ENCODE measurements at places on chromosomes 5 and 9.

DNA sequence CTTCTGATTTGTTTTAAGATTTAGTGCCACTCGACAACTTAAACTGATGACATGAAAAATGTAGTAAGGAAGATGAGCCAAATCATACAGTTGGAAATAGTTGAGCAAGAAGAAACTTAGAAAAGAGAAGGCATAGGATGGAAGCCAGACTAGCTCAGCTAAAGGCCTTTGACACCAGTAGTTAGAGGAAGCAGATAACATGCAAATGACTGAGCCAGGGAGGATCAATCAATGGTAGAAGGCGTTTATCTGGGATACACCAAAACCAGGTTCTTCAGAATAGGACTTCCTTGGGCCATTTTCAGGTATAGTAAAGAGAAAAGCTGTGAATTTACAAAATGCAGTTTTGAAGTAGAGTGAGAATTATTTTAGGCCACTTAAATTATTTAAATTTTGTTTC lies 3.2 kb downstream of the TDRD7 start:
- no peak for DNase-seq

DNA sequence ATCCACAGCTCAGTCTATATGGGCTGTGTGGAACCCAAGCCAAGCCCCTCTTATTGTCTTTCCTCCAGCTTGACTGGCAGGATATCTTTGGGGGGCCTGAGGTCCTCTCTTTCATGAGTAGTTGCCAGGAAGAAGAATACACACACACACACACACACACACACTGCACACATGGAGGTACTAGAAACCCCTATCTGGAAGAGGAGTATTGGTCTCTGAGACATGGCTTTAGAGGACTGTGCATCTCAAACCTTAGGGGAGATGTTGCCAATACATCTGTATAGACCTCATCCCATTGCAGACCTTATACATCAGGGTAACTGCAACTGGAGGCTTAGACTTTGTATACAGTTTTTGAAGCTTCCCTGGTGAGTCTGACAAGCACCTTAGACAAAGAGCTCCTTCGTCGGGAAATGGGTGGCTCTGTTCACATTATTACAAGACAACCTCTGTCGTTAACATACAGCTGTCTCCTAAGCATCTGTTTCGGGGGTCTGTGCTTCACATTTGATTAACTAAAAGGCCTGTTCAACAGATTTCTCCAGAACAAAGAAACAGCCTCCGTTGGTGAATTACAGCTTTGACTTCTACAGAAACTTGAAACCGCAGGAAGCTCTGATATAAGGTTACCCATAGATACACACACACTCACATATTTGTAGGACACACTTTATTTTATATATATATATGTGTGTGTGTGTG lies 5.5 kb upstream of the ENTREP1 start:
- DNase-seq: no peak

DNA sequence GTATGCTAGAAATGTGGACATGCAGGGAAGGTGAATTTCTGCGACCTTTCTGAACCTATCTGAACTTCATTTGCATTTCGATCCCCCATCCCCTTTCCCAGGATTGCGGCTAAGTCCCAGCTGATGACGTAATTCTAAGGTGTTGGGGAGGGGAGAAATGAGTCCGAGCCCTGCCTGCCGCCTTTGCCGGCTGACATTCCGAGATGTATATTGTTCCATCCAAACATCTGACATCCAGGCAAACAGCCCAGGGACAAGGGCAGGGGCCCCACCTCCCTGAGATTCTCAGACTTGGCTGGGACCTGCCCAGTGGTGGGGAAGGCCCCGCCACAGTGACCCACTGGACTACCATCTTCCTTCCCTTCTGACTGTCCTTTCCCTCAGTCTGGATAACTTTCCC lies 494.6 kb downstream of the ENC1 start:
- no peak for DNase-seq

DNA sequence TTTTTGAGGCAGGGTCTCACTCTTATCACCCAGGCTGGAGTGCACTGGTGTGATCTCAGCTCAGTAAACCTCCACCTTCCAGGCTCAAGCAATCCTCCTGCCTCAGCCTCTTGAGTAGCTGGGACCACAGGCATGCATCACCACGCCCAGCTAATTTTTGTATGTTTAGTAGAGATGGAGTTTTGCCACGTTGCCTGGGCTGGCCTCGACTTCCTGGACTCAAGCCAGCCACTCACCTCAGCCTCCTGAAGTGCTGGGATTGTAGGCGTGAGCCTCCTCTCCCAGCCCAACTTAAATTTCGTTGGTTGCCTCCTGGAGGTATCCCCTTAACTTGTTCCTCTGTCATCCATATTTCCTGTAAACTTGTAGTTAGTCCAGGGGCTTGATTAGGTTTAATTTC lies 47.2 kb downstream of the RAB24 start:
- DNase-seq: no peak

GRCh38 chr9:86846656-86847055 lies 100.7 kb downstream of the GAS1 start:
- DNase-seq: no peak

DNA sequence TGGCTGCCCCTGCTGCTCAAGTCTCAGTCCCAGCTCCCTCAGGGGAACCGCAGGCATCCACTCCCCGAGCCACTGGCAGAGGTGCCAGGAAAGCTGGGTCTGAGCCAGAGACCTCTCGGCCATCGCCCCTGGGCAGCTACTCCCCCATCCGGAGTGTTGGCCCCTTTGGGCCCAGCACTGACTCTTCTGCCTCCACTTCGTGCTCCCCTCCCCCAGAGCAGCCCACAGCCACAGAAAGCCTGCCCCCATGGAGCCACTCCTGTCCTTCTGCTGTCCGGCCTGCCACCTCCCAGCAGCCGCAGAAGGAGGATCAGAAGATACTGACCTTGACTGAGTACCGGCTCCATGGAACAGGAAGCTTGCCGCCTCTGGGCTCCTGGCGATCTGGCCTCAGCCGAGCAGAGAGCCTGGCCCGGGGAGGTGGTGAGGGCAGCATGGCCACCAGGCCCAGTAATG lies 49.8 kb upstream of the TESK1 start:
- DNase-seq: no peak

DNA sequence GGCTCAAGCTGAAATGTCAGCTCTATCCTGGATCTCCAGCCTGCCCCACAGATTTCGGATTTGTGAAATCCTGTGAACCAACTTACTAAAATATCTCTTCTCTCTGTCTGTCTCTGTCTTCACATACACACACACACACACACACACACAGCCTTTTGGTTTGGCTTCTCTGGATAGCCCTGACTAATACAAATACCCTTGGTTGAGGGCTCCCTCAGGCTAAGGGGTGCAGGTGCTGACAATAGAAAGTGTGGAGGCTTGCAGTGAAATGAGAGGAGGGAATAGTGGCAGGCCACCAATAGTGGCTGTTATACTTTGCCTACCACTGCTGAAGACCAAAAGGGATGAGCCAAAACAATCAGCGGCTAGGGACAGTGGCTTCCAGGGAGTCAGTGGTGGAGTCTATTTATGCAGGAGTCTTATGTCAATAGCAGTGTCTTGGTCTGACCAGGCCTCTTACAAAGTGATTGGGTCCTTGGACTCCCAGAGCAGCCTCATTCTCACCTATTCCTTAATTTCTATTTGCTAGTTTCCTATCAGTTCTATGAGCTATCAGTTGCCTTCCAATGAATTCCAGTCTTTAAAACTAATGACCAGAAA lies 93.2 kb upstream of the GAS1 start:
- no peak for DNase-seq

DNA sequence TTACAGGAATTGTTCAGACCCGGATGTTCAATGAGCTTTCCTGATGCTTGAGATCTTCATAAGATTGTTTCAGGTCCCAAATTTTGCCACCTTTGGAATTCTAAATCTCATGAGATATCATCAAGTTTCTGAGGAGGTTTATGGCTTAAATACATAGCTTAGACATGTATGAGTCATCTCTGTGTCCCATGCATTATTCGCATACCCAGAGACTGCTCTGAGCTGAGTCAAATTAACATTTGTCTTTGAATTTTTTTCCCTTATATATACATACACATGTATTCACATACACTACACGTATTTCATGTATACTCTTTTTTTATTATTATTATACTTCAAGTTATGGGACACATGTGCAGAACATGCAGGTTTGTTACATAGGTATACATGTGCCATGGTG lies 744.6 kb downstream of the BRINP1 start:
- DNase-seq: no peak

GRCh38 chr5:14410394-14411201 lies 171.0 kb upstream of the OTULINL start:
- DNase-seq: no peak

GRCh38 chr9:85536076-85536475 lies 205.7 kb downstream of the AGTPBP1 start:
- DNase-seq: no peak

DNA sequence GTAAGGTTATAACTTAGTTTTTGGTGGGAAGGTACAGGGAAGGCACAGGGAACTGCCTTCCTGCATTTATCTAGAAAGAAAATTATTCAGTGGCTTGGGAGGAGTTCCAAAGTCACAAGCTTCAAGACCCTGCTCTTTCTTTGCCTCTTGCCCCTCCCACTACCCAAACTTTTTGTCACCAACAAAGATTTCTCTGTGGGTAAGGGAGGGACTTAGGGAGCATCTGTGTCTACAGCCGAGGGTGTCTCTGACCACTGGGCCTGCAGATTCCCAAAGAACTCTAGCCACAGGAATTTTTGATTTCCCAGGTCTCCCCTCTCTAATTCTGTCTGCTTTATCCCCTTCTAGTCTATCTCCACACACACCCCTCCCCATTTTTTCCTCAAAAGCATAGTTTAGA lies 2.1 kb downstream of the ECSCR start:
- no peak for DNase-seq

- no peak for DNase-seq
These were observed 4.0 kb upstream of the BARHL1 start for GRCh38 chr9:132578367-132578932.

GRCh38 chr5:163503106-163504078 lies 2.0 kb upstream of the MAT2B start:
- DNase-seq: peak; percentile 34

- no peak for DNase-seq
These were observed 10.4 kb downstream of the PTCH1 start for GRCh38 chr9:95506428-95506677.

DNA sequence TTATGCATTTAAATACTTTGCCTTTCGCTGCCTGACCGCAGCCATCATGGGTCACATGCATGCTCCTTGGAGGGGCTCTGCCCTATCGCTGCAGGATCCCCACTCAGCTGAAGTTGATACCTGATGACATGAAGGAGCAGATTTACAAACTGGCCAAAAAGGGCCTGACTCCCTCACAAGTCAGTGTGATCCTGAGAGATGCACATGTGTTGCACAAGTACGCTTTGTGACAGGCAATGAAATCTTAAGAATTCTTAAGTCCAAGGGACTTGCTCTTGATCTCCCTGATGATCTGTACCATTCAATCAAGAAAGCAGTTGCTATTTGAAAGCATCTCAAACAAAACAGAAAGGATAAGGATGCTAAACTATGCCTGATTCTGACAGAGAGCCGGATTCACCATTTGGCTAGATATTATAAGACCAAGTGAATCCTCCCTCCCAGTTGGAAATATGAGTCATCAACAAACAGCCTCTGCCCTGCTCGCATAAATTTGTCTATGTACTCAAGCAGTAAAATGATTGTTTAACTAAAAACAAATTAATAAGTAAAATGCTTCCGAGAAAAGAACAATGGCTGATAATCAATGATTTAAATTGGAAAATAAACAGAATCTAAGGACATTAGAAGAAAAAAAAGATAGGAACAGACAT lies 41.6 kb upstream of the PPP2CA start:
- no peak for DNase-seq

- DNase-seq: no peak
These were observed 113.6 kb downstream of the ACTL7B start for GRCh38 chr9:108742191-108742590.

- no peak for DNase-seq
These were observed 4.9 kb downstream of the SAPCD2 start for GRCh38 chr9:137065336-137065967.

DNA sequence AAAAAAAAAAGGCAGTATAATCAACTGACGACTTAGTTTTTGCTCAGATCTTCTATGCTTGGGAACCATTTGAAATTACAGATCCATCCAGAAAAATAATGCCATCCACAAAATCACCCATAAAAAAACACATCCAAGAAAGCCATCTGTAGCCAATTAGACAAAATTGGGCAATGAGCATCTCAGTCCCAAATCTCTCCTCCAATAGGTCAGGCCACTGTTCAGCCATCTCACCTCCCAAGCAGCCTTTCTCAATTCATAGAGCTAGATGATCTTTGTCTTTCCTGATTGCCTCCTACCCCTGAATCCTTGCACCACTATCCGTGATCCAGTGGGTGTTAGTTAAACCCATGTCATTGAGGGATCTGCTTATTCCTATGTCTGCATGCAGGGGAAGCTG lies 139.6 kb downstream of the SCAMP1 start:
- no peak for DNase-seq

GRCh38 chr9:16310278-16311110 lies 560.0 kb downstream of the BNC2 start:
- DNase-seq: no peak

DNA sequence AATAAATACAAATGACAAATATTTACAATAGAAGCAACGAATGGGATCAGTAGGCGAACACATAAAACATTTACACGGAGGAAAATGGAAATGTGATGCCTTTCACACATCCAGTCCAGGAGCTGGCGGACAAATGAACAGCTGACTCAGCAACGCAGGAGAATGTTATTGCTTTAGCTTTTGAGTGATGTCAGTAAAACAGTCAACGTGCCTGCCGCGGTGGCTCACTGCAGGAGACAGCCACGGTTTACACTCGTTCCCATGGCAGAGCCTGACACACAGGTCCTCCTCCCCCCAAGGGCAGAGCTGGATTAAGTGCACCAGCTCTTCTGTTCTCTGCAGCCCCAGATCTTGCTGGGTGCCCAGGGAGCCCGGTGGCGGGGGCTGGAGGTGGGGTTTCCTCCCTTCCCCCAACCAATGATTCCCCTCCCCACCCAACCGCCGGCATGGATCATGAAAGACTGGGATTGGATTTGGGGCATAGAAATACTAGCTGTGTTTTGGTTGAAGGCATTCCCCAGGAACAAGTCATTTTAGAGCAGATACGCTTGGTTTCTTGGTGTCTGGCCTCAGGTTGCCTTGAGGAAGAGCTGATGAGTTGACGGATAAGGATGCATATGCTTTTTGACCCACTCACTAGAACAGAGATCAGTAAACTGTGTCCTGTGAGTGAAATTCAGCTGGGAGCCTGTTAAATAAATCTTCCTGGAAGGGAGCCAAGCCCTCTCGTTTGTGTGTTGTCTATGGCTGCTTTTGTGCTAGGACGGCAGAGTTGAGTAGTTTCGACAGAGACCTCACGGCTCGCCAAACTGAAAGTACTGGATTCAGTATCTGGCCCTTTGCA lies 12.5 kb downstream of the STC2 start:
- DNase-seq: no peak

- no peak for DNase-seq
These were observed 153.0 kb upstream of the COL5A1 start for GRCh38 chr9:134488331-134489280.

DNA sequence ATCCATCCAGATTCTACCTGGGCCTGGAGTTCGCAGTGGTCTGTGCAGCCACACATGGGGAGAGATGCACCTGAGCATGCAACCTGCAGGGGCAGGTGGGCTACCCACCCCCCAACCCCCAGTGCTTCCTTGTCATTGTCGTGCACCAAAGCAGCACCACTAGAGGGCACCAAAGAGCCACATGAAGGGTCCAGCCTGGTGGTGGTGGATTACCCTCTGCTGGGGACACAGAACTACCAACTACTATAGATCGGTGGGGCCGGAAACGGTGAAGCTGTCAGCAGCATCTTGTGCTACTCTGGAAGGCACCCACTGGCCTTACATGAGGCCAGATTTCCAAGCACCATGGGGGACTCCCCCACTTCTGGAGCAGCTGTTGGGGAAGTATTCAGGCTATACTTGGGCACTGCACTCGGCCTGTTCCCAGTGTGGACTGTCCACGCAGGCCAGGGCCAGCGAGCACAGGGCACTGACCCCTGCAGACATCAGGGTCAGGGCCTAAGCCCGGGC lies 60.2 kb upstream of the TBC1D2 start:
- DNase-seq: peak; percentile 37

All from GM12864 (cell line).